ENCODE measurements at places on chromosomes 4 and X.
A peak's percentile ranks its signal among the peaks of the same experiment; 100 is the strongest.

DNA sequence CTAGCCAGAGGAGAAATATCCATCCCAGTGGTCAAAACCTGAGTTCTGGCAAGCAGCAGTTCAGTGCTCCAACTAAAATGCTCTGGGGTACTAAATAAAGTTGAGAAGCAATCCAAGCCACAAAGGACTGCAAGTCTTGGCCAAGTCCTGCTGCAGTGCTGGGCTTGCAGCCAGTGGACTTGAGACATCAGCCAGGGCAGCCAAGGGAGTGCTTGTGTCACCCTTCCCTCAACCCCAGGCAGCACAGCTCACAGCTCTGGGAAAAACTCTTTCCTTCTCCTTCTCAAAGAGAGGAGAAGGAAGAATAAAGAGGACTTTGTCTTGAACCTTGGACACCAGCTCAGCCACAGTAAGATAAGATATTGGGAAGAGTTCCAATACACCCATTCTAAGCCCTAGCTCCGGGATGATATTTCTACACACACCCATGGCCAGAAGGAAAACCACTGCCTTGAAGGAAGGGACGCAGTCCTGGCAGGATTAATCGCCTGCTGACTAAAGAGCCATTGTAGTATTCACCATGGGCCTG is 99.8 kb downstream of the PTCHD1 start:
- no peak for DNase-seq

DNA sequence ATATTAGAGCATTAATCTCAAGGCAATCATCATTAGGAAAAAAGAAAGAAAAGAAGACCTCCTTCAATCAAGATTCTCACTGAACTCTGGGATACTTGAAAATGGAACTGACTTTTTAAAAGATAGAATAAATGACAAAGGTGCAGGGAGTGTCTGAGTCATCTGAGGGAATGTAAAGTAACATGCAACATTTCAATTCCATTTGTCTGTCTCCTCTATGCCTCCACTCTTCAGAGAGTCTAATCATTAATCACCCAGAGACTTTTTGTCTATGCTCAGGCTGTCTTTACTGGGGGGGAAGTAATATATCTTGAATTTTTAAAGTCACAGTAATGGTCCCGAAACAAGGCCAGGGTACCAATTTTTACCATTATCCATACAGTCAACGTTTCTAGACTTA is 55.0 kb upstream of the PACRGL start:
- no peak for DNase-seq

- no peak for DNase-seq
These were observed 23.4 kb downstream of the DHX15 start for GRCh38 chr4:24560868-24561368.

DNA sequence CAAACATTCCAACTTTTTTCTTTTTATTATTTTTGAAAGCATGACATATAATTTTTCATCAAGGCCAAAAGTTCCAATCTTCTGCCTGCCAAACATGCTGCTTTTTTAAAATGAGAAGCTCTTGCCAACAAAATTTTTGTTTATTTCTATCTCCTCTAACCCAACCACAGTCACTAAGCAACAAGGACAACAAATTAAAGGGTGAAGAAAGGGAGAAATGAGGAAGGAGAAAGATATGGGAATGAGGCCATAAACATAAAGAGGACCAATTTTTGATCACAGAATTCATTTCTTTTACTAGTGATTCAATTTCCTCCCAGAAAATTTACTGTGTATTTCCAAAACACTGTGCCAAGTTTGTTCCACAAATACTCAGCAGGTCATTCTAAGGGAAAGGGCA is 537.0 kb upstream of the DIAPH2 start:
- DNase-seq = no peak

- no peak for DNase-seq
These were observed 27.5 kb downstream of the SETD7 start for GRCh38 chr4:139528377-139529005.

DNA sequence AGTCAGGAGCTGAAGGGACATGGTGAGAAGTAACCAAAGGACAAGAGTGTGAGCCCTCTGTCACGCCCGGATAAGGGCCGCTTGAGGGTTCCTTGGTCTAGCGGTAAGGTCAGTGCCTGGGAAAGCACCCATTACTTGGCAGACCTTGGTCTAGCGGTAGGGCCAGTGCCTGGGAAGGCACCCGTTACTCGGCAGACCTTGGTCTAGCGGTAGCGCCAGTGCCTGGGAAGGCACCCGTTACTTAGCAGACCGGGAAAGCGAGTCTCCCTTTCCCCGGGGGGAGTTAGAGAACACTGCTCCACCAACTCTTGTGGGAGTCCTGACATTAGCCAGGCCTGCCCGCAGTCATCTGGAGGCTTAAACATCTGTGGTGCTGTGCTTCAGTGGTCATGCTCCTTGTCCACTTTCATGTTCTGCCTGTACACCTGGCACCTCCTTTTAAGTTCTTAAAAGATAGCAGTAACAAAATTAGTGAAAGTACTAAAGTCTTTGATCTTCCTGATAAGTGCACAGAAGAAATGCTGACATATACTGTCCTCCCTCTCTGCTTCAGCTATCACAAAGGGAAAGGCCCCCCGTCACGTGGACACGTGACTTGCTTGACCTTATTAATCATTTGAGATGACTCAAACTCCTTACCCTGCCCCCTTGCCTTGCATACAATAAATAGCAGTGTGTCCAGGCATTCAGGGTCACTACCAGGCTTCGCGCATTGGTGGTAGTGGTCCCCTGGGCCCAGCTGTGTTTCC is 9.3 kb upstream of the SEC24B start:
- no peak for DNase-seq

- DNase-seq = no peak
These were observed 195.8 kb downstream of the PDGFC start for GRCh38 chr4:156775813-156776212.

DNA sequence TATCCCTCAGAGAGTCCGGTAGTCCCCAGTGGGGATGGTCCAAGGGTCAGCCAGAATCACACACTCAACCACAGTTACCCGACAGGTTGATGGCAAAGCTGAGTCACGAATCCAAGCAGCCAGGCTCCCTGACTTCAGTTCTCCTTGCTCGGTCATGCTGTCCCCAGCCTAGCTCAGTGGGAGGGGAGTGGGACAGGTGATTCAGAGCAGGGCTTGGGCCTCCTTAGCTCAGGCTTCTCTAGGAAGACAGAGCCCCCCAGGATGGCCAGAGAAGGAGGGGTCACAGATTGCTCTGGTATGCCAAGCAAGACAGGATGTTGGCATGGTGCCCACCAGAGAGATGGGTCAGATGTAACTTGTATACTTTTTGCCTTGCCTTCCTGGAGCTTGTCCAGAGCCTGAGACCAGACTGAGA is 66.5 kb downstream of the EFNB1 start:
- DNase-seq = peak; percentile 7

- DNase-seq = no peak
These were observed 12.4 kb downstream of the SMIM9 start for GRCh38 chrX:154822029-154822428.

All from activated naive CD4-positive, alpha-beta T cell treated with anti-CD3 and anti-CD28 coated beads for 36 hours (primary cell).